ENCODE measurements at places on chromosomes 13 and 19. TPM values are rescaled to one million over a fixed set of nuclear protein-coding genes. Genes with fewer than 3 reads are reported as not detected.

DNA sequence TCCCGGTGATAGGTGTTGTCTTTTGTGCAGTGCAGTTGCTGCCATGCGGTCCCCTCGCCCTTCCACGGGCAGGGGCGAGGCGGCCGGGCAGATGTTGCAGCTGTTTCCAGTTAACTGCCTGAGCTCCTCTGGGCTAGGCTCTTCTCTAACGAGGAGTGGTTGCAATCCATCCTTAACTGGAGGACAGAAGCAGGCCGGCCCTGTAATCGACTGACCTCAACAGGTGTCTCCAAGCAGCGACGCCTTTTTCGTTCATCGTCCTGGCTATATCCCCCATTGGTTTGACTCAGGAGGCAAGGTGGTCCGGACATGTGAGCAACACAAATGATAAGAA lies 1.9 kb upstream of the TSC22D1 start:
- peak overlapping the region; percentile 66 for H3K4me3 ChIP-seq
- H3K4me1 ChIP-seq: peaks cover 10% of the 10 kb centered on the region
- H3K36me3 ChIP-seq: no peaks in the 10 kb centered on the region
- H3K27ac ChIP-seq: peak overlapping the region; percentile 98
- H3K27me3 ChIP-seq: no peaks in the 10 kb centered on the region

GRCh38 chr13:74922963-74923362 lies 559.0 kb downstream of the TBC1D4 start:
- no peak overlapping the region for H3K27ac ChIP-seq
- no peaks in the 10 kb centered on the region for H3K36me3 ChIP-seq
- no peak for DNase-seq
- H3K27me3 ChIP-seq: no peaks in the 10 kb centered on the region
- H3K4me1 ChIP-seq: no peaks in the 10 kb centered on the region
- no peak overlapping the region for H3K4me3 ChIP-seq

PNMA8B gene
- 15.8 TPM for total RNA-seq

GRCh38 chr13:80097561-80097960 lies 243.4 kb downstream of the SPRY2 start:
- H3K4me1 ChIP-seq: no peaks in the 10 kb centered on the region
- no peak overlapping the region for H3K4me3 ChIP-seq
- H3K36me3 ChIP-seq: no peaks in the 10 kb centered on the region
- H3K27ac ChIP-seq: no peak overlapping the region
- no peaks in the 10 kb centered on the region for H3K27me3 ChIP-seq
- no peak for DNase-seq

DNA sequence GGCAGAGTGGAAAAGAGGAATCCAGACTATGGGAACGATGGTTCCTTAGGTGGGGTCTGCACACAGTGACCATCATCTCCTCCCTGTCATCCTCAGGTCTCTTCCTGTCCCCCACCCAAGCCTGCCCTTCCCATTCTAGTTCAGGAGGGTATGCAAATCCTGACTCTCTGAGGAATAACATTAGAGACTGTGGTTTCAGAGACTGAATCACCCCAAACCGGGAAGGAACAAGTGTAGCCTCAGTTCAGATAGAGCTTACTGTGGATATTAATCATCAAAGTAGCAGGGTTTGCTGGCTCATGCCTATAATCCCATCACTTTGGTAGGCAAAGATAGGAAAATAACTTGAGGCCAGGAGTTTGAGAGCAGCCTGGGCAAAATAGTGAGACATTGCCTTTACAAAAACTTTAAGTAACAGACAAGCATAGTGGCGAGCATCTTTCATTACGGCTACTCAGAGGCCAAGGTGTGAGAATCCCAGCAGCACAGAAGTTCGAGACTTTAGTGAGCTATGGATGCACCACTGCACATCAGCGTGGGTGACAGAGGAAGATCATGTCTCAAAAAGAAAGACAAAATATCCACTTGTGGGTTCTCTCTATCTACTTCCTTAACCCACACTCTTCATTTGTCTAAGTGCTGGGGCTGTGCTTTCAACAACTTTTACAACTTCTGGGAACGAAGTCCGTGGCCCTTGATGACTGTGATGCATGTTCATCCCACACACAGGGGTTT lies 19.3 kb upstream of the LGALS13 start:
- DNase-seq: no peak
- H3K4me3 ChIP-seq: no peak overlapping the region
- no peak overlapping the region for H3K27ac ChIP-seq
- H3K36me3 ChIP-seq: no peaks in the 10 kb centered on the region

URAD gene
- total RNA-seq: not detected

TBC1D4 gene
- total RNA-seq: 9.5 TPM

DNA sequence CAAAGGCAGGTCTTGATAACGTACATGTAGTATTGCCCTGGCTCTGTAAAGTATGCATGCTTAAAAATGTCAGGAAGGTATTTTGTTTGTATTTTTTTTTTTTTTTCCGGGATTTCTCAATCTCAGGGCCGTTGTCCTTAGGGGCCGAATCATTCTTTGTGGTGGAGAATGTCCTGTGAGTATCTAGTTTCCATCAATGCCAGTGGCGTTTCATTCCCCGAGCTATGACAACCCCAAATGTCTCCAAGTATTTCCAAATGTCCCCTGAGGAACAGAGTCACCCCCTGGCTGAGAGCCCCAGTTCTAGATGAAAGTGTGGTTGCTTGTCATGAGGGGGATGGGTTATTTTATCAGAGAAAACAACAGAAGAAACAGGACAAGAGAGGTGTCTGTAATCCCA lies 68.7 kb downstream of the ACSBG2 start:
- no peaks in the 10 kb centered on the region for H3K4me1 ChIP-seq
- H3K36me3 ChIP-seq: no peaks in the 10 kb centered on the region
- no peak overlapping the region for H3K4me3 ChIP-seq
- H3K27ac ChIP-seq: no peak overlapping the region
- no peaks in the 10 kb centered on the region for H3K27me3 ChIP-seq
- DNase-seq: no peak

Data from ascending aorta (tissue), 2 donors.